Gastroesophageal sphincter (tissue), 4 donors: ENCODE measurements at places on chromosomes 7 and 10. TPM values are rescaled to one million over a fixed set of nuclear protein-coding genes. Genes with fewer than 3 reads are reported as not detected.

Gene GATA3
- total RNA-seq: not detected

Gene NUTM2E
- total RNA-seq: not detected

Gene TMEM140
- total RNA-seq: 21.8 TPM

Gene OPN4
- total RNA-seq: not detected

Gene CPVL
- 24.6 TPM for total RNA-seq

Gene EN2
- total RNA-seq: not detected

DNA sequence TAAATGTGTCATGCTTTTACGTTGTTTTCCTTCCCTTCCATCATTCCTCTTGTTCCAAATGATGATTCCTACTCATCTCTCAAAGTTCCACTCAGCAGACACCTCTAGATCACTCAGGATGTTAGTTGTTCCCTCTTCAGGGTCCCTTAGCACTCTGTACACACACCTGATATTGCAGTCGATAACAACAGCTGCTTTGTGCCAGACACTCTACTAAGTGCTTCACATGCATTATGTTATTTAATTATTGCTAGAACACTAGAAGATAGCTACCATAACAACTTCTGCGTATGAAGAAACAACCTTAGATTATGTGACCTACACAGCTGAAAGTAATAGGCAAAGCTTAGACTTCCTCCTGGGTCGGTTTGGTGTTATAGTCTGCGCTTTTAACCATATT lies 29.6 kb downstream of the PCBD1 start:
- ATAC-seq: no peak

- no peak for ATAC-seq
Measured at GRCh38 chr7:37249240-37249639, 199.4 kb downstream of the ELMO1 start.

- no peak for ATAC-seq
Measured at GRCh38 chr7:27104341-27105058, 2.0 kb upstream of the HOXA2 start.

DNA sequence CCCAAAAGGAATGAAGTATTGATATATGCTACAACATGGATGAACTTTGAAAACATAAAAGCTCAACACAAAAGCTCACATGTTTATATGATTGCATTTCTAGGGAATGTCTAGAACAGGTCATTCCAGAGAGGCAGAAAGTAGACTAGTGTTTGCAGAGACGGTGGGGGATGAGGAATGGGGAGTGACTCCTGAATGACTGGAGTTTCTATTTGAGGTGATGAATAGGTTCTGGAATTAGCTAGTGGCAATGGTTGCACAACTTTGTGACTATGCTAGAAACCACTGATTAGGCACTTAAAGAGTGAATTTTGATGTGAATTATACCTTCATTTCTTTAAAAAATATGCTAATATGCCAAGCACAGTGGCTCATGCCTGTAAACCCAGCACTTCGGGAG lies 6.9 kb downstream of the KPNA7 start:
- ATAC-seq: no peak

GRCh38 chr10:109851616-109852474 lies 71.5 kb downstream of the XPNPEP1 start:
- peak; percentile 75 for ATAC-seq

DNA sequence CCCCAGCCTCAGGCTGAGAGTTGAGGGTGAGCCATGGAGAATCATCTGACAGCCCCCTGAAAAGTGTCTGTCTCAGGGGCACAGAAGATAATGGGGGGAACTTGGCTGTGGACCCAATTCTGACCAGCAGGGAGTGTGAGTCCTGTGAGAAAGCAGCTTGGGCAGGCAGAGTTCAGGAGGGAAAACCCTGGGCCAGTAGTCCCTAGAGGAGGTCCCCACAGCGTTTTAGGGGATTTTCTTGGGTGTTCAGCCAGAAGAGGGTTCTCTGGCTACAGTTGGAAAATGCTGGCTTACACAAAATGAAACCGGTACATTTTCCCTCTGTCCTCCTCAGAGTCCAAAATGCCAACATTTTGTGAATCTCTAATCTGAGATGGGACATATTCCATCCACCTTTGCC lies 35.8 kb upstream of the TRIM8 start:
- ATAC-seq: no peak

- ATAC-seq: no peak
Measured at GRCh38 chr10:99008054-99008453, 227.6 kb downstream of the HPSE2 start.

DNA sequence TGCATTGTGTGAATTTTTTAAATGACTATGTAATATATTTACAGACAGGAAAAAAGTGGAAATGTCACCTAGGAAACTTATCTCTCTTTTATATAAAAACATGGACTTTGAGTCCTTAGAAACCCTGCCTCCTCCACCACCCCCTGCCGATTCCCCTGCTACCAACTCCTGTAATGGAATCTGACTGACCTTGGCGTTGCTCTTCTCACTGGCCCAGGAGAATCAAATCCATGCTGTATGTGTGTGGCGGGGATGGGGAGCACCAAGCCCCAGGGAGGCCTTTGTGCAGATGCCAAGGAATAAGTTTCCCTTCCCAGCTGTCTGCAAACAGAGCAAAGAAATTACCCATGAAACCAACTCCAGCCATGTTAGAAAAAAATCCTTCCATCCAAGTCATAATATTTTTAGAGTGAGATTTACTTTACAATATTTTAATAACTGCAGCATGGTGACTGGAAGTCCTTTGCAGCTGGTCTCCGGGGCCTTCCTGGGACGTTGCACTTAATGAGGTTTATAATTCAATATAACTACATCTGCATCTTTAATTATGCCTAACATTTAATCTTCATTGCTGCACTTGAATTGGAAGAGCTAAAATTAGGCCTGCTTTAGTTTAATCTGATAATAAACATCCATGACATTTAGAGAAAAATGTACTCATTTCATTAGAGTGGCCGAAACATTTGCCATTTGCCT lies 111.4 kb upstream of the CACUL1 start:
- no peak for ATAC-seq

DNA sequence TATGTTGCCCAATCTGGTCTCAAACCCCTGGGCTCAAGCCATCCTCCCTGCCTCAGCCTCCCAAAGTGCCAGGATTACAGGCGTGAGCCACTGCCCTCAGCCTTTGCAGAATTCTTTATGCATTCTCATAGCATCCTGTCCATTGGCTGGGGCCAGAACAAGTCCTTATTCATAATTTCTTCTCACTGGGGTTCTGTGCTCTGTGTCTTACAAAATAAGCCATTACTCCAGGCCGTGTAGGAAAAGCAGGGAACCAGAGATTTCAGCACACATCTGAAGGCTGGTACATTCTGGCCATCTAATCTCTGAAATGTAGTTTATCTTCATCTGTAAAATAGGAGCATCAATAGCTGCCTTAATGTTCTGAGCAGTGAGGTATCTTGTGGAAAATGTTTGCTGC lies 10.3 kb upstream of the OCM start:
- ATAC-seq: no peak

GRCh38 chr10:10830293-10830986 lies 187.2 kb upstream of the CELF2 start:
- peak; percentile 82 for ATAC-seq

- ATAC-seq: no peak
Measured at GRCh38 chr10:78658645-78659597, 409.8 kb upstream of the ZMIZ1 start.

DNA sequence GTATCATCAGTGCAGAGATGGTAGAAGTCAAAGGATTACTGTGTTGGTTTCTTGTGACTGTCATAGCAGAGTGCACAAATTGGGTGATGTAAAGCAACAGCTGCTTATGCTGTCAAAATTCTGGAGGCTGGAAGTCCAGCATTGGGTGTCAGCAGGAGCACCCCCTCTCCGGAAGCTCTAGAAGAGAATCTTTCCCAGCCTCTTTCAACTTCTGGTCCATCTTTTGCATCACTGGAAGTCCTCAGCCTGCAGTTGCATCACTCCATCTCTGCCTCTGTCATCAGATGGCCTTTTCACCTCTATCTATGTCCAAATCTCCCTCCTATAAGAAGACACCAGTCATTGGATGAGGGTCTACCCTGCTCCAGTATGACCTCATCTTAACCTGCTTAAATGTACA lies 35.8 kb upstream of the GALNTL5 start:
- ATAC-seq: no peak

GRCh38 chr7:156080596-156080995 lies 268.3 kb upstream of the SHH start:
- no peak for ATAC-seq

- no peak for ATAC-seq
Measured at GRCh38 chr7:95476072-95476847, 9.5 kb upstream of the ASB4 start.

GRCh38 chr7:142319970-142320369 lies 62.1 kb upstream of the PRSS58 start:
- ATAC-seq: no peak

DNA sequence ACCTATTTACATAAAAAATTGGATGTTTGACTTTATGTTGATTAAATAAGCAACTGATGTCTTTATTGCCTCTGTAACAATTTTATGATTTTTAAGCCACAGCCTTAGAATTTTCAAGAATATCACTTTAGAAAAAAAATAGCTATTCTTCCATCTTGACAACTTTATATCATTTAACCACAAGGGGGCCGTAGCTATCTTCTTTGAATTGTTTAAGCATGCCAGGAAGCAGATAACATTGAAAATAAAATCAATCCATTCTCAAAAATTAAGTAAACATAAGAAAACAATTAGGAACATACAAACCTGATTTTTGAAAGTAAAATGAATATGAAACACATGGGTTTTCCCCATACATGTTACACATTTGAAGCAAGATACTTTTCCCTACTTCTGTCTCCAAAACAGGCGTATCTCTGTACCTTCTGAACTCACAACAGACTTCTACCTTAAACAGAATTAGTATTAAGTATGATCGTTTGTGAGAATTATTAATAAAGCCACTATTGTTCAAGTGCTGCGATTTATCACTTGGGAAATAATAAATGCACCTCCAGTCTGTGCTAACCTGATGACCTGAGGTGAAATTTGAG lies 209.0 kb downstream of the CACNA2D1 start:
- no peak for ATAC-seq

- ATAC-seq: no peak
Measured at GRCh38 chr10:64731016-64731415, 1209.8 kb downstream of the REEP3 start.

DNA sequence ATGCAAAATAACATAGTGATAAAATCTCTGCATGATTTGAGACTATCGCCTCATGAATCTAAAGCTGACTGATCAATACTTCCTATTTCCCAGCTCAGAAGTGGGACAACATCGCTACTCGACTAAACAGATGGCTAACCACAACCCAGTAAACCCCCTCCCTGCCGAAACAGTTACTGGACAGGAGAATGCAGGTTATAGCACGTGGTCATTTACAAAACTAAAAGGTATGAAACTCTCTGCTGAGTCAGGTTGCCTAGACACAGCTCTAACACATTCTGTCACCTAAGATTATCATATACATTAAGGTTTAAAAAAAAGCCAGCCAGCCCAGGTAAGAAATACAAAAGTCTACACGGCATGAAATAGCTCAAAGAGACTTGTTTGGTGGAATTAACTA lies 64.0 kb downstream of the CTBP2 start:
- no peak for ATAC-seq

GRCh38 chr10:87095236-87095945 lies 385 bp downstream of the SHLD2 start:
- ATAC-seq: peak; percentile 84

DNA sequence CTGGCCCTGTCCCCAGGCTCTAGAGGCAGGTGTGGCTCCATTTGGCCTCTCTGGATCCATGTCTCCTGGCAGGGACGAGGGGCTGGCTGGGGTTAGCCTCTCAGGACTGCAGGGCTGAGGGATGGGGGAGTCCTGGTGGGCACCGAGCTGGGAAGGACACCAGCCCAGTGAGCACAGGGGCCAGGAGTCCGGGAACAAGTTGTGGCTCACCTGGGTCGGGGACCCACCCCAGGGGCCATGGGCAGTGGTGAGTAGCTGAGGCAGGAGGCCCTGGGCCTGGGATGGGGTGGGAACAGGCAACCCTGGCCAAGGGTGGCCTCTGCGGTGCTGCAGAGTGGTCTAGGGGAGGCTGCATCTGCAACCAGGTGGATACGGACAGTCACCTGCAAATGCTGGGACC lies 24.1 kb downstream of the ANTXRL start:
- ATAC-seq: no peak

DNA sequence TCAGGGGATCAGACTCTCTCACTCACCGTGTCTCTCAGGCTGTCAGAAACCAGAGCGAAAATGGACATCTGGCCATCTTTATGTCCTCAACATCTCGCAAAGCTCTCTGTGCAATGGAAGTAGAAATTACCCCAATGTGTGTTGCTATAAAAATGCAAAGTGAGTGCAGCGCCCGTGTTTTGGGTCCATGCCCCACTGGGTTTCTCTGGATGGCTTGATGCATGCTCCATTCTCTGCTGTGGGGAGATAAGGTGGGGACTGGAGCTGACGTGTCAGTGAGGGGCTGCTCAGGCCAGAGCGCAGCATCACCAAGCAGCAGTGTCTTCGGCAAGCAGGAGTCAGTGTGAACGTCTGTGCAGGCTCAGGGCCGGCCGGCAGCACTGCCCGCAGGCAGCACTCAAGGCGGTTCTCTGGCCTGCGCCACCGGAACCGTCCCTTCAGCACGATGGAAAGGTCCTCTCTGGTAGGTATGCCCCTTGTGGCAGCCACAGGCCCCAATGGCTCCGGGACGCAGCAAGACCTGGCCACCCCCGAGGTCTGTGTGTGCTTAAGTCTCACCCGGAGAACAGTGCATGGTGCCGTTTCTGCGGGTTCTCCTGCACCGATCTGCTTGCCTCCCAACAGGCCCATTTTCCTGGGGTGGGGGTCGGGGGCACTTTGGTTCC lies 30.2 kb downstream of the WDR86 start:
- no peak for ATAC-seq

DNA sequence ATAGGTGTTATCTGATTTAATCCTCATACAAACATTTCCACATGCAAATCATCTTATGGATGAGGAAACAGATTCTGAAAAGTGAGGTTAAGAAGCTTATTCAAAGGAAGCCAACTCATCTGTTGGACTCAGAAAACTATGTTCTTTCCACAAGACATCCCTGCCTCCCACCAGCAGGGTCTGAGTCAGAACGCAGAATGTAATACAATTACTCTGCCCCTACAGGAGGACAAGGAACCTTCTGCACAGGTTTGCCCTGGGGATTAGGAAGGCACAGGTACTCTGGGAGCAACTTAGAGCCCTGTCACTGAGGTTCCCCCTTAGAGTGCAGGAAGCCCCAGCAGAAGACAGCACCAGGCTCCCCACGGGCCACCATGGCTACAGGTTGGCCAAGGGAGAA lies 255.7 kb downstream of the TNS3 start:
- ATAC-seq: no peak

DNA sequence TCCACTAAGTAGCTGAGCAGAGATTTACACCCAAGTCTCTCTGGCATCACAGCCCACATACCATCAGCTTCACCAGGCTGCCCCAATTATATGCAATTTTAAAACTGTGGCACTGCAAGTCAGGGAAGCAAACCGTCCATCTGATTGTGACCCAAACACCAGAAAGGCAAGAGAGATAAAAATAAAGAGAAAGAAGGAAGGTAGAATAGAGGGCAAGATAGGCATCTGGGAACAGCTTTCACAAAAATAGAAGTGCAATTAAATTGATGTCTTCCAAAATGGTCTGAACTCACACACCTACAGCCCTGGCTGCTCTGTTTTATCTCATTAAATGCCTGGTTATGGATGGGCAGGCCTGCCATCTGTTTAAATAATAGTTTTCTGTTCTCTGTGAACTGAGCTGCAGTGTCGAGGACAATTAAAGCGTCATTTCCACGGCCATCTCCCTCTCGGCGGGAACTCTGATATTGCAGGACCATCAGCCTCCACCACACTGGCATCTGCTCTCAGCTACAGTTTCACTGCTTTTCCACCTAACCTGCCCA lies 509.1 kb downstream of the INHBA start:
- no peak for ATAC-seq
